T-cell (primary cell): ENCODE measurements at places on chromosomes 1 and 21.
A peak's percentile ranks its signal among the peaks of the same experiment; 100 is the strongest.

- H3K27ac ChIP-seq = no peak overlapping the region
- H3K4me1 ChIP-seq = no peaks in the 10 kb centered on the region
- H3K27me3 ChIP-seq = no peaks in the 10 kb centered on the region
- no peaks in the 10 kb centered on the region for H3K36me3 ChIP-seq
These were observed 347.3 kb downstream of the DPYD start for GRCh38 chr1:97573553-97573952.

- H3K27me3 ChIP-seq = no peaks in the 10 kb centered on the region
- no peak overlapping the region for H3K27ac ChIP-seq
- DNase-seq = no peak
- H3K4me1 ChIP-seq = no peaks in the 10 kb centered on the region
These were observed 59.4 kb upstream of the MPC2 start for GRCh38 chr1:167996266-167996665.

GRCh38 chr21:45507888-45508508 lies 34.2 kb downstream of the SLC19A1 start:
- no peak overlapping the region for H3K27ac ChIP-seq
- H3K4me3 ChIP-seq = no peak overlapping the region
- H3K4me1 ChIP-seq = no peaks in the 10 kb centered on the region
- peaks cover 13% of the 10 kb centered on the region for H3K36me3 ChIP-seq
- DNase-seq = no peak

DNA sequence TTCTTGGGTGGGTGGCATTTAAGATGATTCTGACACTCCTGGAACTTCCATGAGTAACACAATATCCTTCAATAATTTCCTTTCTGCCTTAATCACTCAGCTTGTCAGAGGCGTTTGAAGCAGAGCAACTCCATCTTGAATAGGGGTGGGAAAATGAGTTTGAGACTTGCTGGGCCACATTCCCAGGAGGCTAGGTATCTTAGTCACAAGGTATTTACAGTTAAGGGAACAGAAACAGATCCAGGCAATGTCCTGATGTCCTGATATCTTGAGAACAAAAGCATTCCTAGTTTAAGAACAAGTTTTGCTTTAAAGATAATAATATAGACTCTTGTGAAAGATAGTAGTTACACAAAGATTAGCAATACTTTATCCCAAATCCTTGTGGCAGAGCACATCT lies 76.6 kb upstream of the KIAA0040 start:
- H3K27ac ChIP-seq = no peak overlapping the region
- no peaks in the 10 kb centered on the region for H3K27me3 ChIP-seq
- no peak for DNase-seq
- H3K4me1 ChIP-seq = no peaks in the 10 kb centered on the region

DNA sequence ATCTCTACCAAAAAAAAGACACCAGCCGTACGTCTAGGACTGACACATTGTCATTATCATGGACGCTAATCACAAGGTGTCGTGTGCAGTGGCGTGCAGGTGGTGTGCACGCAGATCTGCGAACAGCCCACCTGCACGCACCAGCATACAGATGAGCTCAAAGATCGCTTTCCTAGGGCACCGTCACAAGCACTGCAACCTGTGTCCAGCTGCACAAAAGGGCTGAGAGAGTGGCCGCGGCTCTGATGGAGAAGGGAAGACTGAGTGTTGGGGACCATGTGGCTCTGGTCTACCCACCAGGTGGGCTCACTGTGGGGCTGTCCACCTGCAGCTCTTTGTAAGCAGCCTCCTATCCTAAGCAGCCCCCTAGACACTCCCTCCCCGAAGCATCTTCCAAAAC lies 50.9 kb downstream of the S100B start:
- DNase-seq = no peak
- H3K4me3 ChIP-seq = no peak overlapping the region
- no peaks in the 10 kb centered on the region for H3K27me3 ChIP-seq
- H3K27ac ChIP-seq = peak overlapping the region; percentile 85

DNA sequence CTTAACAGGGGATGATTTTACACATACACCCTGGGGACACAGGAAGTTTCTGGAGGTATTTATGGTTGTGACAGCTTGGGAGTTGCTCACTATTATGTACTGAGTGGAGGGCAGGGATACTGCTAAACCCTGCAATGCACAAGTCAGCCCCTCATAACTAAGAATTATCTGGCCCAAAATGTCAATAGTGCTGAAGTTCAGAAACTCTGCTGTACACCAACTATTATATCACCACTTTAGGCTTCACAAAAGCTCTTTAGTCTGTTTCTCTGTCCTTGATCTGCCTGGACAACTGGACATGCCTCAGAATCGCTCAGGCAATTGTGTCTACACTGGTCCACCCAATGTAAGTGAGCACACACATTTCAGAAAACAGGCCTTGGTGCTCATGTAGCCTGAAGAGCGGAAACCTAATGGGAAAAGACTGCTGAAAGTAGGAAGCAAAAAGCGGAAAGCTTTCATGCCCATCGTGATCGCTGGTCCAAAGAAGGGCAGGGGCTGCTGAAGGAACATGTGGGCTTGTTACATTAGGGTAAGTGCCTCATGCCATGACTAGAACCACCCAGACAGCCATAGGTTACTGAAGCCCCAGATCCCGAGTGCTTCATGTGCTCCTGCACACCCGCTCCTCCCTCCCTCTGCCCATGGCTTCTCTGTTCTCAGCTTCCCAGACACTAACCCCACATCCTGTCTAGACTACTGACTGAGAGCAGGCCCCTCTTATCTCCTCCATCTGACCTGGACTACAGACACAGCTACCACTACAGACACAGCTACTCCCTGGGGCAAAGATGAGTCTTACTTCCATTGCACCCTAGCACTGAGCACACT lies 73.5 kb downstream of the LRIG2 start:
- no peak for DNase-seq
- no peaks in the 10 kb centered on the region for H3K36me3 ChIP-seq

DNA sequence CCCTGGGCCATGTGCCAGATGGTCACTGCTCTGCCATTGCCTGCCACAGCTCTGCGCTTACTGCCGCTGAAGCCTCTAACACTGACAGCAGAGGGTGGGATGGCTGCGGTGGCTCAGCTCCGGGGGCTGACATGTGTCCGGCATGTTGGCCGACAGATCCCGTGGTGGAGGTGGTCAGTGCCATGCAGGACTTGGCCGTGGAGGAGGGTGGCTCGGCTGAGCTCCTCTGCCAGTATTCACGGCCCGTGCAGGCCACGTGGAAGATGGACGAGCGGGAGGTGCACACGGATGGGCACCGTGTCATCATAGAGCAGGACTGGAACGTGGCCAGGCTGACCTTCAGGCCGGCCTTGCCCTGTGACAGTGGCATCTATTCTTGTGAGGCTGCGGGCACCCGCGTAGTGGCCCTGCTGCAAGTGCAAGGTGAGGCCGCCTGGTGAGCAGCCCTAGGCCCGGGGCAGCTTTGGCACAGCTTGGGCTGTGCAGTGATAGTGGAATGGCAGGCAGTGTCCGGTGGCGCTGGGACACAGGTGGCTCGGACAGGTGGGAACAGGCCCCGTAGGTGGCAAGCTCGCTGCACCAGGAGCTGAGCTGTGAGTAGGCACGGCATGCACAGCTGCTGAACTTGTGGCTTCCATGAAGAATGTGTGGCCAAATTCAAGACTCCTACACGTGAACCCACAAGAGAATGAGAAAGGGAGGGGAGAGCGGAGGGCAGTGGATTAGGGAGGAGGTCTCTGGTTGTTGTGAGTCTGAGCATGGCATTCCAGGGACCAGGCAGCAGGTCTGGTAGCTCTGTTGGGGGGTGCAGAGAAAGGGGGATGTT lies 91.8 kb downstream of the TRIM11 start:
- H3K4me3 ChIP-seq = no peak overlapping the region
- H3K4me1 ChIP-seq = no peaks in the 10 kb centered on the region
- H3K27me3 ChIP-seq = peaks cover 19% of the 10 kb centered on the region
- no peak for DNase-seq

GRCh38 chr21:33894736-33895288 lies 20.8 kb downstream of the ATP5PO start:
- no peak overlapping the region for H3K27ac ChIP-seq
- H3K27me3 ChIP-seq = no peaks in the 10 kb centered on the region
- peaks cover under 1% of the 10 kb centered on the region for H3K36me3 ChIP-seq
- H3K4me3 ChIP-seq = peak overlapping the region; percentile 36
- H3K4me1 ChIP-seq = peaks cover 9% of the 10 kb centered on the region

DNA sequence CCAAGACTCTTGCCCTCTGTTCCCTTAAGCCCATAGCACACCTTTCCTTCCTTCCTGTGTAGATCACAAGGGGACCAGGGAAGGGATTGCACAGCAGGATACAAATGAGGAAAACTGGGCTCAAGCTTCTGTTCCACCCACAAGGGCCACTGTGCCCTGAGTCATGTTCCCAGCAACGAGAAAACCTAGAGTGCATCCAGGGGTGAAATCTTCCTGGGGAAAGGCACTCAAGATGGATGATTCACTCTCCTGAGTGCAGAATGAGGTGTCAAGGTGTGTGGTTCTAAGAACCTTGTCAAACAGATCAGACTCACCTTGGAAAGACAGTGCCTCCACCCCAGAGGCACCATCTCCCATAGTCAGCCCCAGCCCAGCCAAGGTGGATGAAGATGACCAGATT lies 40.7 kb upstream of the EYA3 start:
- no peaks in the 10 kb centered on the region for H3K36me3 ChIP-seq
- H3K27me3 ChIP-seq = no peaks in the 10 kb centered on the region
- H3K27ac ChIP-seq = no peak overlapping the region
- DNase-seq = no peak
- H3K4me3 ChIP-seq = no peak overlapping the region

- no peak overlapping the region for H3K4me3 ChIP-seq
- H3K36me3 ChIP-seq = no peaks in the 10 kb centered on the region
- H3K4me1 ChIP-seq = no peaks in the 10 kb centered on the region
- H3K27ac ChIP-seq = no peak overlapping the region
- no peak for DNase-seq
- H3K27me3 ChIP-seq = peaks cover 2% of the 10 kb centered on the region
These were observed 187.7 kb downstream of the ASTN1 start for GRCh38 chr1:176976771-176977170.

DNA sequence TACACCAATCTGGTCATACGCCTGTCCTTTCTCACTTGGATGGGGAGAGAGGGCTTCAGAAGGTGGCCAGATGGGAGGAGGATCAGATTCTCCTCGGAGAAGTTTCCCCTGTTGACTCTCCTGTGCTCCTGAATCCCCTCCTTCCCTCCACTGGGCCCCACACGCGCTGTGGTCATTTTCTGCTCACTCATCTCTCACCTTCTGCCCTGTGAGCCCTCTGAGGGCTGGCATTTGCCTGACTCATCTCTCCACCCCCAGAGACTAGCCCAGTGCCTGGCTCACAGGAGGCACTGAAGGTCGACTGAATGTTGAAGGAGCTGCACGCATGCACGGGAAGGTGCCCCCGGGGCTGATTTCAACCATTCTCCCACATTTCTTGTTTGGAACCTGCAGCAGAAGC lies 14.2 kb downstream of the ABCA4 start:
- H3K27ac ChIP-seq = no peak overlapping the region
- no peaks in the 10 kb centered on the region for H3K36me3 ChIP-seq
- DNase-seq = no peak
- no peak overlapping the region for H3K4me3 ChIP-seq
- peaks cover 3% of the 10 kb centered on the region for H3K4me1 ChIP-seq
- H3K27me3 ChIP-seq = peaks cover 3% of the 10 kb centered on the region

GRCh38 chr1:116674011-116674531 lies 6.5 kb upstream of the IGSF3 start:
- no peaks in the 10 kb centered on the region for H3K4me1 ChIP-seq
- H3K4me3 ChIP-seq = no peak overlapping the region
- no peak for DNase-seq
- H3K36me3 ChIP-seq = no peaks in the 10 kb centered on the region
- peaks cover 11% of the 10 kb centered on the region for H3K27me3 ChIP-seq

DNA sequence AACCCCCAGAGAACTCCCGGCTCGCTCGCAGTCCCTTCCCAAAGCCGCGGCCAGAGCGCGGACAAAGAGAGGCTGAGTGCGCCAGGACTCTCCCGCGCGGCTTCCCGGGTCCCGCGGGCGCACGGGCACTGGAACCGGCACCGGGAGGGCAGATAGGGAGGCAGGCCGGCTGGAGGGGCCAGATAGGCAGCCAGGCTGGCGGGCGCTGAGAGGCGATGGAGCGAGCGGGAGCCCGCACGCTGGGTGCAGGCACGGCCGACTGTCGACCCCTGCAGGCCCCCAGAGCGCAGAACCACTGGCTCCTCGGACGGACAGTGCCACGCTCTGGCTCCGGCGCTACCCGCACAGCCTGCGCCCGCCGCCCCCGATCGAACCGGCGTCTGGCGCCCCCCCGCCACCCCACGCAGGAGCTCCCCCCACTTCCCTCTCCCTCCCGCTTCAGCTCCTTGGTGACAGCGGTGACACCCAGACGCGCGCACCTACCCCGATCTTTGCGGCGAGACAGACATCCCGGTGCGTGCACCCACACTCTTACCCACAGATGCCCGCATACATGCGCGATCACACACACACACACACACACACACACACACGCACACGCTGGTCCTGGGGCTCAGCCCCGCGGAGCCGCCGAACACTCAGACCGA lies 534 bp downstream of the SLC6A9 start:
- H3K27ac ChIP-seq = no peak overlapping the region
- H3K4me1 ChIP-seq = peaks cover 4% of the 10 kb centered on the region
- DNase-seq = peak; percentile 36
- no peaks in the 10 kb centered on the region for H3K27me3 ChIP-seq
- H3K36me3 ChIP-seq = no peaks in the 10 kb centered on the region
